ENCODE measurements at places on chromosomes 12 and 14. TPM values are rescaled to one million over a fixed set of nuclear protein-coding genes. Genes with fewer than 3 reads are reported as not detected.

The FGF23 gene
- not detected for total RNA-seq

The PAN2 gene
- total RNA-seq, result 29.4 TPM

The SPTB gene
- 3.3 TPM for total RNA-seq

The PLBD1 gene
- 12.4 TPM for total RNA-seq

The CLEC2D gene
- total RNA-seq, result 12.6 TPM

The ANKRD33 gene
- total RNA-seq, result not detected

The STXBP6 gene
- total RNA-seq, result 8.9 TPM

The FRMD6 gene
- total RNA-seq, result 33.1 TPM

GRCh38 chr14:31207287-31207754 is 272 bp downstream of the HECTD1 start:
- no peak for DNase-seq

DNA sequence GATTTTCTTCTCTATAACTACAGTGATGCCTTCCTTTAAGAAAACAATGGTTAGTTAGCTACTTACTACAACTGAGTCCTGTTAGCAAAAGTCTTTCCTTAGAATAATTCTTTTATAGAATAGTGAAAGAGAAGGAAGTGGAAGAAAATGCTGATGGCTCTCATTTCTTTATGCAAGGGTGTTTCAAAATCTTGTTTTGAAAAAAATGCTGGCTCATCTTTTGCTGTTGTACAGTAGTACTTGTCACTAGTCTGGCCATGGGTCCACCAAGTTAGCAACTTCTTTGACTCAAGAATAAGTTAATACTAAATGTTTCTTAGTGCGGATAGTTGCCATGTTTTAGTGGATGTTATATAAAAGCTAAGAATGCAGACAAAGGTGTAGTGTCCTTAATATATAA is 225.4 kb downstream of the PTPRO start:
- no peak for DNase-seq

DNA sequence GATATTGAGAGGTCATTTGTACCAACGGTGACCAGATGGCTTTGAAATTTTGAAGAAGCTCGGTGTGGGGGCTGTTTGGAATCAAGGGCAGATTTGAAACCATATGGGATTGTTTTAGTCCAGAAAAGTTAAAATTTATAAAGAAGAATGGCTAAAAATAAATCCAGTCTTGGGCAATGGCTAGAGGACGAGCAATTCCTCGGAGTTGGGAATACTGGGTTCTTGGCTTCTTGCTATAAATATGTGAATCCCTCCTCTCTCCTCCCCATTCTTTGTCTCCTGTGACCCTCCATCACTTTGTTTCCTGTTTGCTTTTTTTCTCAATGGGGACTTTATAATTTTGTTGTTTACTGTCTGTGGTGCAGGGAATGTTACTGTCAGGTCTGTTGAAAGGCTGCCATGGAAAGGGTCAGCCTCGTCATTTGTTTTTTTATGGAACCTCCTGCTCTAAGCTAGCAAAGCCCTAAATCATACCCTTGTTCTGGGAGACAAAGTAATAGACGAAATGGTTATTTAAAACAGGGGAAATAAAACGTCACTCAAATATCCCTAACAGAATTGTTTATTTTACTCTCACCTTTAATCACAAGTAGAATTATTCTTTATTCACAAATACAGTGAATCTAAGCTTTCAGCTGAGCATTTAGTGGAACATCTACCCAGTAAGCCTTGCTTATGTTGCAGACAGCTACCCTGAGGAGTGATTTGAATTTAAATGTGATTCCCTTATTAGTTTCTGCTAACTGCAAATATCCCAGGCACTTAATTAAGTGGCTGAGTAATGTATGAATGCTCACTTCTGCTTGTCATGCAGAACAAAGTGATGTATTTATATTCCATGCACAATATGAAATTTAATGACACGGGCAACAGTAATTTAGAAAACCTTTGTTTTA is 273.1 kb upstream of the NOVA1 start:
- no peak for DNase-seq

- DNase-seq, result no peak
These were observed 179.6 kb downstream of the SLC35F4 start for GRCh38 chr14:57686304-57686703.

DNA sequence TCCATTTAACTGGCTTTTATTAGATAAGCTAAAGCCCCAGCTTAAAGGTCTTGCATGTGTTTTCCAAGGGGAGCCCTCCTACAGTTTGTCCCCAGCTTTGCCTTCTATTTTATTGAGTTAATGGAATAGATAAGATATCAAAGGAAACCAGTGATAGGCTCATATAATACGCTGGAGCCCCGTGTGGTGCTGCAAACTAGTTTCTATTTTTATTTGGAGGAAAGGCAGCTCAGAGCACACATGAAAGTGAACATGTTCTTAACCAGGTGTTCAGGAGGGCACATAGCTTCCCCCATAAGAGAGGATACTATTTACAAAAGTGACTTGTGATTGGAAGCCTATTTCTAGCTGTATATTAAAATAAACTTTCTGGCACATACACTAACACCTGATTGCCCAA is 251.7 kb downstream of the PDZRN4 start:
- DNase-seq, result no peak

GRCh38 chr12:111209811-111210210 is 159.1 kb downstream of the PHETA1 start:
- no peak for DNase-seq

- DNase-seq, result no peak
These were observed 268.3 kb upstream of the PRKD1 start for GRCh38 chr14:30195941-30196340.

DNA sequence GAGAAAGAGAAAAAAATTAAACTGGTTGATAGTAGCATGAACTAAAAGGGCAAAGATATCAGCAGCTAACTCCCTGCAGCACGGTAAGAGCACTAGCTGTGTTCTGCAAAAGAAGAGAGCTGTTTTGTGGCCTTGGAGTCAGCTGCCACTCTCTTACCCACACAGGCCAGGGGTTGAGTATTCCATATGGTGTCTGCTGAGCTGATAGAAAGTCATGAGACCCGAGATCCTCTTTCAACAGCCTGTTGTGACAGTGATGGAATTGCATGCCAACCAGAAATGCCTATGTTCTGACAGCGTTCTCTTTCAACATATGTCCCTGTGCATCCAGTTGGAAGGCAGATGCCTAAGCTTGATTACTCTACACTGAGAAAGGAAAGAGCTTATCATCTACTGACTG is 39.9 kb downstream of the TMTC1 start:
- no peak for DNase-seq

- no peak for DNase-seq
These were observed 334.7 kb downstream of the BMP4 start for GRCh38 chr14:53621921-53622320.

DNA sequence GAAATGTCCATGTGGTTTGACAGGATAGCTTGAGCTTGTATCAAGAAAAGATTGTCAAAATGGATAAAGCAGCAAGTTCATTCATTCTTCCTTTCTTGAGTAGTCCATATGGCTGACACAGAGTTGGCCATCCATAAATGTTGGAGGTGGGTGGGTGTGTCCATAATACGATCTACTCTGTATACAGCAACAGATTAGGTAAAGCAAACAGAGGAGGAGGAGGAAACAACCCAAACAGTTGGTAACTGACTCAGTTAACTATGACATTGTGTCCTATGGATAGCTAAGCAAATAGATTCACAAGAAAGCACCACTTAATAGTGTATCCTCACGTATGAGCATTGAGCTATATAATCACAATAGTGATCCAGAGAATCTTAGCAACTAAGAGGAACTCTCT is 144.0 kb downstream of the EGLN3 start:
- no peak for DNase-seq

DNA sequence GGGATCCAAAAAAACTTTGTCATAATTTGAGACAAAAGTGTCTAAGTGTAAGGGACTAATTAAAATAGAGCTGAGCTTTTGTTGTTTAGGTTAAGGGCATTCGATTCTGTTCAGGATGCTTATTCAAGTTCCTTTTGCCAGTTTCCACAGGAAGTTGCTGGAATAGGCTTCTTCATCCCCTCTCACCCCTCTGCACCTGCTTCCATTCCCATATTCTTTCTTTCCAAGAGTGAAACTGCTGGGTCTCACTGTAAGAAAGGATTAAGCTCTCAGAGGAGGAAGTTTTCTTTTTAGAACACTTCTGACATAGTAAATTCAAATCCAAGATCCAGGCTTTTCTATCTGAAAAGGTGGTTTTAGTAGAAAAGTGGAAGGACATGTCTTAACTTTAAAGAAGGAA is 61.4 kb downstream of the POLR3B start:
- DNase-seq, result no peak

- no peak for DNase-seq
These were observed 71.1 kb downstream of the FUT8 start for GRCh38 chr14:65483647-65484046.

DNA sequence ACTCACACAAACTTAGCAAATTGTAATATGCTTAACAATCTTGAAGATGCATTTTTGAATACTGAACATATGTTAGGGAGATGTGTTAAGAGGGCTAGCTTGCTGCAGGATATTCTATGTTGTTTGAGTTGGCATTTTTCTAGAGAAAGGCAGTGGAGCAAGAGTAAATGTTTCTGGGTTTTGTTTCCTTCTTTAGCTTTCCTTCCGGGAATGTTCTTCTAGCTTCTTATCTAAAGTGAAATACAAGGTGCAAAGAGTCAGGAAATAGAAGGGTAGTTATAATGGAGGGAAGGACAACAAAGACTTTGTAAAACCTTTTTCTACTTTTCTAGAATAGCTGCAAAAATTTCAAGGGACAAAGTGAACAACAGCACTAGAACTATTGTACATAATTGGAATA is 77.6 kb upstream of the KCNH3 start:
- DNase-seq, result no peak

DNA sequence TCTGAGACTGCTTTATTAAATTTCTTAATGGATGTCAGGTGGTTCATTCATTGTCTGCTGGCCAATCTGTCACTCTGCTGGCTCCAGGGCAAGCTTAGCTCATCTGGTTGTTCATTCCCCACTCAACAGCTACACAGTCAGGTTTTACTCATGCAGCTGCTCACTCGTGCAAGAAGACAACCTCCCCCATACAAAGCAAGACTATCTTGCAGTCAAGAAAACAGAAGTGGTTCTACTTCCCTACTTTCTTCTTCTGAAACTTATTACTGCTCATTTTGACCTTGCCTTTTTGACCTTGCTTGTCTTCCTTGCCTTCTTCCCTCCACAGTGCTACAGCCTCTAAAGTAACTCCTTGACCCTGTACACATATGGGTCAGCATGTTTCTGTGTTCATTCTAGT is 277.9 kb downstream of the SSPN start:
- no peak for DNase-seq

DNA sequence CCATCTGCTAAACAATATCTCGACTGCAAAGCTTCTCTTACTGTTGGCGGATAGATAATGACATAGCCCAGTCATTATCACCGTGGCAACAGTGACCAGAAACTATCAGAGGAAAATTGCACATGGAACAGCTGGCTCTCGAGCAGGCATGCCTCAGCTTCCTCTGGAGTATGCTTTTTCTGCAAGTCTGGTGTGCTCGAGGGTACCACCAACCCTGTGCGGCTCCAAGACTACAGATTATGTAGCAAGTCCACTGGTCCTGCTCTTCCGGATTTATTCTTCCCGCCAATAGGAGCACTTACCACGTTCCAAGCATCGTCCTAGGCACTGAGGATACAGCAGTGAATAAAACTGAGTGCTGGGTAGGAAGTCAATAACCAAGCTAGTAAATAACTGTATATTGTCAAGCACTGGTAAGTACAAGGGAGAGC is 1.4 kb upstream of the GLRX5 start:
- no peak for DNase-seq

DNA sequence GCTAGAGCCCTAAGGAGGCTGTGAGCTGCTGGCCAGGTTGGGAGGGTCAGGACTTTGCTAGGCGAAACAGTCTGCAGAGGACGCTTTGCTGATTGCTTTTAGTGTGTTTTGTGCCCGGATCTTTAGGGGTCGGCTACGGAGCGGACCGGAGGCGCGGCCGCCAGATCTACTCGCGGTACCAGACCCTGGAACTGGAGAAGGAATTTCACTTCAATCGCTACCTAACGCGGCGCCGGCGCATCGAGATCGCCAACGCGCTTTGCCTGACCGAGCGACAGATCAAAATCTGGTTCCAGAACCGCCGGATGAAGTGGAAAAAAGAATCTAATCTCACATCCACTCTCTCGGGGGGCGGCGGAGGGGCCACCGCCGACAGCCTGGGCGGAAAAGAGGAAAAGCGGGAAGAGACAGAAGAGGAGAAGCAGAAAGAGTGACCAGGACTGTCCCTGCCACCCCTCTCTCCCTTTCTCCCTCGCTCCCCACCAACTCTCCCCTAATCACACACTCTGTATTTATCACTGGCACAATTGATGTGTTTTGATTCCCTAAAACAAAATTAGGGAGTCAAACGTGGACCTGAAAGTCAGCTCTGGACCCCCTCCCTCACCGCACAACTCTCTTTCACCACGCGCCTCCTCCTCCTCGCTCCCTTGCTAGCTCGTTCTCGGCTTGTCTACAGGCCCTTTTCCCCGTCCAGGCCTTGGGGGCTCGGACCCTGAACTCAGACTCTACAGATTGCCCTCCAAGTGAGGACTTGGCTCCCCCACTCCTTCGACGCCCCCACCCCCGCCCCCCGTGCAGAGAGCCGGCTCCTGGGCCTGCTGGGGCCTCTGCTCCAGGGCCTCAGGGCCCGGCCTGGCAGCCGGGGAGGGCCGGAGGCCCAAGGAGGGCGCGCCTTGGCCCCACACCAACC is 1.5 kb downstream of the HOXC6 start:
- DNase-seq, result peak; percentile 78

GRCh38 chr12:6938353-6939190 is 5.0 kb upstream of the RNU7-1 start:
- DNase-seq, result peak; percentile 84

DNA sequence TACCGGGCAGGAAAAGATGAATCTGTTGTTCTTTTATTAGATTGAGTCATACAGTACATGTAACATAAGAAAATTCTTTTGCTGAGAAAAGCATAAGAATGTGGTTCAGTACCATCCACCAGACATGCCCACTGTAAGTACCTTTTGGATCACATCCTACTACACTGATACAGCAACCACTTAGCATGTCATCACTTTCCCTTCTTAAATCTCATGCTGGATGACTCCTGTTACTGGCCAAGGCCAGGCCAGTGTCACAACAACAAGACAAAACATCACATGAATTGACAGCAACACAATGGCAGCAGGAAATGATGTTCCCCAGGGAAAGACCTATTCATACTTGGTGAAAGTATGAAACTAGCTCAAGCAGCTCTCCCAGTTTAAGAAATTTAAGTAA is 46.4 kb downstream of the STXBP6 start:
- DNase-seq, result no peak

- no peak for DNase-seq
These were observed 3.4 kb downstream of the GPR84 start for GRCh38 chr12:54360717-54361456.

- no peak for DNase-seq
These were observed 64.1 kb downstream of the RAD51B start for GRCh38 chr14:67883717-67884116.

- DNase-seq, result no peak
These were observed 209.9 kb downstream of the ITPR2 start for GRCh38 chr12:26623136-26623535.

DNA sequence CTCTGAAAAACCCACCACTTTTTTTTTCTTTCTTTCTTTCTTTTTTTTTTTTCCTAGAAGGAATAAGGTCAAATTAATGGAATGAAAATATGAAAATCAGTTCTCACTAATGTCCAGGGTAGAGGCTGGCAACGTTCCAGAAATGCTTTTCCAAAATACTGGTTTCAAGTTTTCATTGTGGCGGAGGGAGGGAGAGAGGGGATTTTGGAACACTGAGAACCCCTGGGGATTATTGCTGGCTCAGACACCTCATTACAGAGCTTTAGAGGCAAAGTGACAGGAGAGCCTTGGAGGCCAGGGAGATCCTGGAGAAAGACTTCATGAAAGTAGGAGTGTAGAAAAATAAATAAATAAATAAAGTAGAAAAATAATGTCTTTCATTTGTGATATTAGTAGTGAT is 45.4 kb downstream of the ALX1 start:
- DNase-seq, result no peak
